M059J (cell line): ENCODE measurements at places on chromosomes 7 and 10. TPM values are rescaled to one million over a fixed set of nuclear protein-coding genes. Genes with fewer than 3 reads are reported as not detected.

DNA sequence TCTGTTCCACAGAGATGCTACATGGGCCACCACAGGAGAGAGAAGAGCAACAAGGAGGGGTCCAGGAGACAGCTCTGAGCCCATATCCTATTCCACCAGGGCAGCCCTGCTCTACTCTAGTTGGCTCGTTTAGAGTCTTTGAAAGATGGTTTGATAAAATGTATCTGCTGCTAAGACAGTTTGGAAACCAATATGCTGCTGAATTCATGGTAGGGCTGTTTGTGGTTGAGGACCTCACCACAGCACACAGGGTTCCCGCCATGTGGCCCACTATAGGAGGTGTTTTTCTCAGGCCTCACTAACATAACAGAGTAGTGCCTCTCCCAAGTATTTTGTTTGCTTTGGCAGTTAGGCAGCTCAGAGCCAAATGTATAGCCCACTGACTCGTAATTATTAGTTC lies 35.8 kb upstream of the ZC3HAV1L start:
- DNase-seq: no peak

- DNase-seq: peak; percentile 51
Measured at GRCh38 chr10:28946479-28946878, 269.2 kb downstream of the BAMBI start.

- no peak for DNase-seq
Measured at GRCh38 chr7:31651234-31652062, 35.6 kb upstream of the PPP1R17 start.

DNA sequence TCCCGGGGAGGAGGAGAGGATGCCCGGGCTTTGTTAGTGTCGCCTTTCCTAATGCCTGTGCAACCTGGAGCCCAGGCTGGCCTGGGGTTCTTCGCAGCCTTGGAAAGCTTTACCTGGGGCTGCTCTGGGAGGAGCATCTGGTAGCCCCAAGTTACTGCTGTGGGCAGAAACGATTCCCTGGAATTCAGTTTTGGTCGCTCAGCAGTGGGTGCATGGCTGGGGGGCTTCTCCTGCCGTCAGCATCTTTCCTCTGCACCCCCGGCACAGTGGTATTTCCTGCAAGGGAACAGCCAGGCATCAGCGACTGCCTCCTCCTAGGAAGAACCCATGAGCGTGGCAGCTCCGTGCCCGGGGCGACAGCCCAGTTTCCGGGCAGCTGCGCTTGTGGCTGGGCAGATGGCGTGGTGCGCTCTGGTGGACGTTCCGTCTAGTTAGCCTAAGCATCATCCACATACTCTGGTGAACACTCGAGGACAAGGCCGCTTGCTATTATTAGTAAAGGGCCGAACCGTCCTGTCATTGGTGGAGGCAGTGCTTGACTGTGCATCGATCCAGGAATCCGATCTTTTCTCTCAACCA lies 107.0 kb upstream of the BTBD16 start:
- DNase-seq: no peak

- DNase-seq: no peak
Measured at GRCh38 chr10:103049237-103049636, 131.1 kb downstream of the CNNM2 start.

DNA sequence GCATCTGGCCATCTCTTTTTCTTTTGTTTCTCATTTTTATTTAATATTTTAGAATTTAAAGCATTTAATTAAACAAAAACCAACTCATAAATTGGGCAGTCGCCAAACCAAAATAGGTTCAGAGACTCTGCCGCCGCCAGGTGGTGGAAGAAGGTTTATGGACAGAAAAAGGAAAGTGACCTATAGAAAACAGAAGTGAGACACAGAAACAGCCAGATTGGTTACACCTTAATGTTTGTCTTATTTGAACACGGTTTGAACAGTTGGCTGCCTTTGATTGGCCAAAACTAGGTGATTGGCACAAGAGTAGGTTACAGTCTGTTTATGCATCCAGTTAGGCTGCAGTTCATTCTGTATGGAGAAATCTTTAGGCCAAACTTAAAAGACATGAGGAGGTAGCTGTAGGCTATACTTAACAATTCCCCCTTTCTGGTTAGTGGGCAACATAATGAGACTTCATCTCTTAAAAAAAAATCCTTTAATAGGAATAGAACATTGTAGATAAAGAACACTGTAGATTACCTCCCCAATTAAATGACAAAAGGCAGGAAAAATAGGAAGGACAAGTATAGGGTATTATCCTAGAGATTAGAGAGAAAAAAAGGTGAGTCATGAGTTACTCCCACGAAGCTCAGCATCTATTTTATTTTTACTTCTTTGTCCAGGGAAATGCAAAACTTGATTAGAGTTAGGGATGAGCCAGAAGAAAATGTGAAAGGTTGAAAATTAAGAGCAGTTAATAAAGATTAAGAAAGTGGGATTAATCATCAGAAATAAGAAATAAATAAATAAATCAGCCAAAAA lies 23.9 kb upstream of the CYCS start:
- no peak for DNase-seq

DNA sequence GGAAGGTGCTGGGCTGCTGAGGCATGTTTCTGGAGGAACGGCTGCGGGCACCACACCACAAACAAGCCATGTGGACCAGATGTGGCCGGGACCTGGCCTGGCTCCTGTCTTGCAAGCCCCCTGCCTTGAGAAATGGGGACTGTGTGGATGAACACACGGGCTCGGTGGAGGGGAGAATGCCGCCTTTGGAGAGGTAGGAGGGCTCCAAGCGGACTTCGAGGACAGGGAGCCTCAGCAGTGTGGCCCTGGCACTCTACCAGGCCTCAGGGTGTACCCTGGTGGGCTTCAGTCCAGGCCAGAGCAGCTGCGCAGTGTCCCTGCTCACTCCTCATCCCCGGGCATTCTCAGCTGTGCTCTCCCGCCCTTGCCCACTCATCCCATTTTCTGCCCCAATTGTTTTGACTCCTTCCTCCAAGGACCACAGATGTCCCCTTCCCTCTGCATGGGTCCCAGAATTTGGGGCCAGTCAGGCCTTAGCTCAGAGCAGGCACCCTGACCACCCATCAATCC lies 31.5 kb downstream of the PWWP2B start:
- DNase-seq: no peak

- no peak for DNase-seq
Measured at GRCh38 chr10:42623929-42624328, 14.4 kb downstream of the ZNF33B start.

GRCh38 chr10:111128331-111129180 lies 51.7 kb downstream of the ADRA2A start:
- DNase-seq: peak; percentile 85

- no peak for DNase-seq
Measured at GRCh38 chr10:18140957-18141845, 977 bp downstream of the CACNB2 start.

DNA sequence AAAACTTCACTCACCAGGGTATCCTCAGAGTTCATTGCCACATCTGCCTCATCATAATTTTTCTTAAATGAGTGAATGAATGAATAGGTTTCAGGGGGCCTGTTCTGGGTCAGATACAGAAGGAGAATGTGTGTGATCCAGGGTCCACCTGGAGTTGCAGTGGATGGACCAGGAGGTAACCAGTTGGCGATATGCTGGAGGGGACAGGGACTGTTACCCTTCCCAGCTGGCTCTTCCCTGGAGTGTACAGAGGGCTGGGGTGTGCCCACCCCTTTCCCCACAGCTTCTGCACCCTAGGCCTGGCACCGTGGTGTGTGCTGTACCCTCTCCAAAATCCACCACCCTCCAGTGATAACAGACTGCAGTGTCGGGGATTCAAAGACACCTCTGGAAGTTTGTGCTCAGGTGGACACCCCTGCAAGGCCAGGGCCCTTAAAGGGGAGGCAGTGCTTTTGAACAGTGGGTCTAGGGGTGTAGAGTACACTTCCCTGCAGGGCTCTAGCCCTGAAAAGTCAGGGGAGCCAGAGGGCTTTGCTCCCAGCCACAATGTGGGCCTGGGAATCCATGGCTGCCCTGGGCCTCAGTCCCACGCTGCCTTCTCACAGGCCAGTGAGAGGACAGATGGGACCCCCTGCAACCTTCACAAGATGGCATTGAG lies 134.4 kb upstream of the UNC5B start:
- DNase-seq: no peak

DNA sequence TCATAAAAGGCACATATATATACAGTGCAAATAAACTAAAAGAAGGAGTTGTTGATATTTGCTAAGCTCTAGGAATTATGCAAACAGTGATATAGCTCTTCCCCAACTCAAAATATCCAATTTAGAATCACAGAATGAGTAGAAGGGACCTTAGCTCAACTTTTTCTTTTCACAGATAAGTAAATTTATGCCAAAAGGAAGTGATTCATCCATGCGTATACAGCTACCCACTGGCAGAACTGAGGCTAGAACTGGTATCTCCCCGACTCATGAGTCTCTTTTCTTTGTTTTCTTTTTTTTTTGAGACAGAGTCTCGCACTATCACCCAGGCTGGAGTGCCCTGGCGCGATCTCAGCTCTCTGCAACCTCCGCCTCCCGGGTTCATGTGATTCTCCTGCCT lies 54.2 kb upstream of the SVIL start:
- peak; percentile 77 for DNase-seq

DNA sequence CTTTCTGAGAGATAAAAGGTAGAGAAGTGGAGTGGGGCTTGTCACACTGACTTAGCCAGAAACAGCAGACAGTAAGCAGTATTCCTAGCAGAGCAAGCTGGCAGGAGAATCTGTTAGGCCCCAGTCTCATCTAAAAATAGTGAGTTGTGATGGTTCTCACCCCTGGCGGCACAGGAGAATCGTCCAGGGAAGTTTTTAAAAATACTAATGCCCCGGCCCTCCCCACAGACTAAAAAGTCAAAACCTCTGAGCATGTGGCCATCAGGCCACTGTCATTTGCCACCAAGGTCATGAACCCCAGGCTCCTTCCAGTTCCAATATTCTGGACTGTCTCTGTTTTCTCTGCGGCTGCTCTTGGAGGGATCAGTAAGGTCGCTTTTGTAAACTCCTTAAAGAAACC lies 34.0 kb downstream of the LYZL1 start:
- DNase-seq: no peak

GRCh38 chr10:130834170-130834569 lies 477.4 kb downstream of the TCERG1L start:
- no peak for DNase-seq

- DNase-seq: no peak
Measured at GRCh38 chr7:144691240-144691639, 144.6 kb downstream of the TPK1 start.

DNA sequence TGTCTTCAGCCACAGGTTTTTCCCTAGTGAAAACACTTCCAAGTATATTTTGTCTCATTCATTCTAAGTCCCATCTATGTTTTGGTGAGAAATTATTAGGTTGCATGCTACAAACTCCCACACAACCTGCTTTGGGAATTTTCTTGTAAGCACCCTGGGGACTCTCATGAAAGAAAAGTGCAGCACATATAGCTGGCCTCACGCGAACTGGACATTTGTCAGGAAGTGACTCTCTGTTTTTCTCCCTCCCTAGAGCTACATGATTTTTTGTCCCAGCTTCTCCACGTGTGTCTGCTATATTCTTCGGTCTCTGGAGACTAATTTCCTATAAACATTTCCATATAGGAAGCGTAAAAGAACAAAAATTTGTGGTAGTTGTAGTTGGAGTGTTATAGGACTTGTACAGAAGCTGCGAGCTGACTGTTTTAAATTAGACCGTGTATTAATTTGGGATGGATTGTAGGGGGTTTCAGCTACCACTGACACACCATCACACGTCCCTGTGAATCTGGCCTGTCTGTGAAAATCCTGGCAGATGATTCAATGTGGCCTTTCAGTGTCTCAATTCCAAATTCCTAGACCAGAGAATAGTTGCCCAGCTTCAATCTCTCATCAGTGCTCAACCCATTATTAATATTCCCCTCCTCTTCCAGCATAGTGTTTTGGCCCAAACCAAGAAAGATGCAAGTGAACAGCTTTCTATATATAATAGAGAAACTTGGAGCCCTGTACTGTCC lies 40.2 kb downstream of the ARL4A start:
- no peak for DNase-seq

Gene SPACDR
- total RNA-seq: 2.4 TPM in 1 of 2 replicates, not detected in the other

Gene NPS
- total RNA-seq: not detected in 2 replicates

Gene LRRC17
- total RNA-seq: 84.3 and 108 TPM in 2 replicates

Gene HGF
- 1.1 and 3.9 TPM in 2 replicates for total RNA-seq

Gene NUTM2D
- total RNA-seq: 0.59 and 3.2 TPM in 2 replicates

Gene ZNF722
- not detected in 2 replicates for total RNA-seq

Gene LIPN
- not detected in 2 replicates for total RNA-seq

Gene CYP3A7
- not detected in 2 replicates for total RNA-seq

Gene PDZD7
- total RNA-seq: 0.27 and 1.6 TPM in 2 replicates

Gene NPFFR1
- total RNA-seq: not detected in 2 replicates
